ENCODE measurements at places on chromosomes 12 and 14.

DNA sequence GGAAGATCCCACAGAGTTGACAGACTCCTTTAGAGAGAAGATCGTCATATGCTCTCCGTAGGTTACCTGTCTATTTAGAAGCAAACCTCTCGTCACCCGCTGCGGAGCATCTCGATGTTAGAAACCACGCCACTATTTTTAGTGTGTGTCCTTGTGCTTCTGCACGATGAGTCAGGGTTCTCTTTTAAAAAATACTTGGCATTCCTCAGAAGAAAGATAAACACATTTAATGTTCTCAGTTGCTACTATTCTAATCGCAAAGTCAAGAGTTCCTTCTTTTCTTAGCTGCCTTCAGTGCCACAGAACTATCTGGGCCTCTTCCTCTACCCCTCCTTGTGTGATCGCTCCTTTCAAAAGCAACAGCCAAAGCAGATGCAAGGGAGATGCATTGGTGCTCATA lies 192.4 kb downstream of the PELI2 start:
- no peak for DNase-seq

DNA sequence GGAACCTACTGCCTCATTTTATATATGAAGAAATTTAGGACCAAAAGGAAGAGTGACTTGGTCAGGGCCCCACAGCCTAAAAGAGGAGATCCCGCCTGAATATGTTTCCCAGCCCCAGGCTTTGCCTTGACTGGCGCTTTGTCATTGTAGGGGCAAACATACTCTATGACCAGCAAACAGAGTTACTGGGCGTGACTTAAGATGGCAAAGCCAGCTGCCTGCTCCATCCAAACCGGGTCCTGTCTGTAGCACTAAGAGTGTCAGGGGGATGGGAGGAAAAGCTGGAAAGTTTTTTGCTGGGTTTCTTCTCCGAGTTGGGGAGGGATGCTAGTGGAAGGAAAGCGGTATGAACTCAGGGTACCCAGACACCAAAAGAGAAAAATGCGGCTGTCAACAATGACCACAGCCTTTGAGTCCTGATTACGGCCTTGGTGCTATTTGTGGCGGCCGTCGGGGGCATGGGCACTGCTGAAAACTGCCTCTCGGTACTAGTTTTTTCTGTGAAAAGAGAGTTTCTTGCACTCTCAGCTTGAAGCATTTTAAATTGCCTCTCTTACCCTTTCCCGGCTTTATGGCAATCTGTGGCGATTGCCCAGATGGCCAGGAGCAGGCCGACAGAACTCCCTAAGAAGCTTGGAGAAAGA lies 82.7 kb downstream of the PRIMA1 start:
- no peak for DNase-seq

- peak; percentile 63 for DNase-seq
Measured at GRCh38 chr12:57166971-57167371, 19.6 kb upstream of the LRP1-AS start.

- no peak for DNase-seq
Measured at GRCh38 chr12:118370601-118371000, 2.1 kb downstream of the TAOK3 start.

DNA sequence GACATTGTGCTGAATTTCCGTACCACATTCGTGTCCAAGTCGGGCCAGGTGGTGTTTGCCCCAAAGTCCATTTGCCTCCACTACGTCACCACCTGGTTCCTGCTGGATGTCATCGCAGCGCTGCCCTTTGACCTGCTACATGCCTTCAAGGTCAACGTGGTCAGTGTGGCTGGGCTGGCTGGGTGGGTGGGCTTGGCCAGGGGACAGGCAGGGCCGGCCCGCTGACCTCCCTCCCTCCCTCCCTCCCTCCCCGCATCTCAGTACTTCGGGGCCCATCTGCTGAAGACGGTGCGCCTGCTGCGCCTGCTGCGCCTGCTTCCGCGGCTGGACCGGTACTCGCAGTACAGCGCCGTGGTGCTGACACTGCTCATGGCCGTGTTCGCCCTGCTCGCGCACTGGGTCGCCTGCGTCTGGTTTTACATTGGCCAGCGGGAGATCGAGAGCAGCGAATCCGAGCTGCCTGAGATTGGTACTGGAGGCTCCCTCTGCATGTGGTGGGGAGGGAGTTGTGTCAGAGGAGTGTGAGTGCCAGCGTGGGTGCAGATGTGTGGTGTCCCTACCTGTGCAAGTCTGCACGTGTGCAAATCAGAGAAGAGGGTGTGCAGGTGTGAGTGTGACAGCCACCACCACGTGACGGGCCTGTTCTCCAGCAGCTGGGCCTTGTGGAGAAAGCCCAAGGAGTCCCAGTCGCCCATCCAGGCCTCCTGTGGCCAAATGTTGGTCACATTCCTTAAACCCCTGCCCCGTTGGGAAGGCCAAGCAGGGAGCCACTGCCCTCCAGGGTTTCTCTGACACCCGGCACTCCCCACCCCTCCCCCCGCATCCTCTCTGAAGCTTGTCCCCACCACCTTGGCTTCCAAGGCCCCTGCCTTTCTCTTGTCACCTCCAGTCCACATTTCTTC lies 5.3 kb downstream of the KCNH3 start:
- no peak for DNase-seq

DNA sequence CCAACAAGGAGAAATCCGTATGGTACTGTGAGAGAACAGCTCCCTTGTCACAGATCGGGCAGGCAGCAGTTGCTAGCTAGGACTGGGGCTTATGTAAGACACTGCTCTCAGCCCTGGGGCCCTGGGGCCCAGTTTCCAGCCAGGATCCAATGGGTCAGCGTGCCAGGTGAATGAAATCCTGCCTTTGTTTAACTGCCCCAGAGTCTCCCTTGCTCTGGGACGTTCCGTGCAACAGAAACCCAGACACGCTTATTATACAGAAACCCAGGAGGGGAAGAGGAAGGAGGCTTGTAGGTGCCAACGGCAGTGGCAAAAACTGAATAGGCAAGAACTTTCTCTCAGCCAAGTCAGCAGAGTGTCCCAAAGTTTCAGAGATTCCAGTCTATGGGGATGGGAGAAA lies 110.6 kb downstream of the DIO2 start:
- DNase-seq = no peak

DNA sequence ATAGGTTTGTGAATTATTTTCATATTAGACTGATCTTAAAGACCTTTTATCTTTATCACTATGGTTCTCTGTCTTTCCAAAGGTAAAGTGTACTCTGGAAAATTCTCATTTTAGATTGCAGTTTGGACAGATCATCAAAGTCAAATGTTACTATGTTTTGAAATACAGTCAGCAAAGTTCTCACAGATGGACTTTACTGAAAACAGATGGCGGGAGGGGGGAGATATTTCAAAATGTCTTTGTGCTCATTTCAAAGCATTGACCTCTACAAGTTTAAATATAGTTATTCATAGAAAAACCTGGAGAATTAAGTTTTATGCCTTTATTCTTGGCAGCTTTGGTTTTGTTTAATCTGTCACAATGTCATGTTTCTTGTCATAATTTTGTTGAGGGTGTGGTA lies 51.8 kb upstream of the LRTM2 start:
- DNase-seq = no peak

GRCh38 chr14:61997161-61997560 lies 234.9 kb downstream of the SNAPC1 start:
- DNase-seq = no peak

DNA sequence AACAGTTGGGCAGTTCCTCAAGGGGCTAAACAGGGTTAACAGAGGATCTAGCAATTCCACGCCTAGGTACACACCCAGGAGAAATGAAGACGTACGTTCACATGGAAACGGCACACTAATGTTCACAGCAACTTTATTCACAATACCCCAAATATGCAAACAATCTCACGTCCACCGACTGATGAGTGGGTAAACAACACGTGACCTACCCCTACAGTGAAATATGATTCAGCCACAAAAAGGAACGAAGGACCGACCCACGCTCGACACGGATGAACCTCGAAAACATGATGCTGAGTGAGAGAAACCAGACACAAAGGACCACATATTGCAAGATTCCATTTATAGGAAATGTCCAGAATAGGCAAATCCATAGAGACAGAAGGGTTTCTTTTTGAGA lies 112.7 kb downstream of the NCOR2 start:
- no peak for DNase-seq

- DNase-seq = no peak
Measured at GRCh38 chr14:31590206-31590605, 29.0 kb downstream of the NUBPL start.

- DNase-seq = no peak
Measured at GRCh38 chr14:90788031-90788430, 28.2 kb downstream of the TTC7B start.

DNA sequence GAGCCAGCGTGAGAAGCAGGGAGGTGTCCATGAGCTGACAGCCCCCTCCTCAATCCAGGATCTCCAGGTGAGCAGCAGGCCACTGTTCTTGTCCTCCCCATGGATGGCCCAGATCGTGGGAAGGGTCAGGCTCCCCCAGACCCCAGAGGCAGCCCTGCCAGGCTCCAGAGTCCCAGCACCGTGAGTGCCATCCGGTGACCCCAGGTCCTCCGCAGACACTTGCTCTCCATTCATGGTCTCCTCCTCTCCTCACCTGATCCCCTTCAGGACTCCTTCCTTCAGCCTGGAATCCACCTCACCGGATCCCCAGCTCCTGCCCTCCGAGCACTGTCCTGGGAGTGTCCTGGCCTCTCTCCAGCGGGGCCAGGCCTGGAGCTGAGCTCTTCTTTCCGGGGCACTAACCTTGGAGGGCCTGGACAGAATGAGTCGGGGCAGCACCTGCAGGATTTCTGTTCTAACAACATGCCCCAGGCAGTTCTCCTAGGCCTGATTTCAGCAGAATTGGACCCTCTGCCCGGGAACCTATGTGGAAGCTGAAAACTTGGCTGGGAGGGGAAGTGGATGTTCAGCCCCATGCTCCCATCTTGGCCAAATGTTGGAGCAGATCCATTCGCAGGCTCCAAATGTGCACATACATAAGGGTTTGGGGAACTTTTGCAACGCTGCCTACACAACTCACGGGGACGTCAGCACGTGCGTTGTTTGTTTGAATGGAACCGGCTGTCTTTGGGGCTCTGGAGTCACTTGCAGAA lies 341.6 kb upstream of the SFSWAP start:
- no peak for DNase-seq

GRCh38 chr12:55445357-55445756 lies 1.5 kb downstream of the OR6C2 start:
- DNase-seq = no peak

DNA sequence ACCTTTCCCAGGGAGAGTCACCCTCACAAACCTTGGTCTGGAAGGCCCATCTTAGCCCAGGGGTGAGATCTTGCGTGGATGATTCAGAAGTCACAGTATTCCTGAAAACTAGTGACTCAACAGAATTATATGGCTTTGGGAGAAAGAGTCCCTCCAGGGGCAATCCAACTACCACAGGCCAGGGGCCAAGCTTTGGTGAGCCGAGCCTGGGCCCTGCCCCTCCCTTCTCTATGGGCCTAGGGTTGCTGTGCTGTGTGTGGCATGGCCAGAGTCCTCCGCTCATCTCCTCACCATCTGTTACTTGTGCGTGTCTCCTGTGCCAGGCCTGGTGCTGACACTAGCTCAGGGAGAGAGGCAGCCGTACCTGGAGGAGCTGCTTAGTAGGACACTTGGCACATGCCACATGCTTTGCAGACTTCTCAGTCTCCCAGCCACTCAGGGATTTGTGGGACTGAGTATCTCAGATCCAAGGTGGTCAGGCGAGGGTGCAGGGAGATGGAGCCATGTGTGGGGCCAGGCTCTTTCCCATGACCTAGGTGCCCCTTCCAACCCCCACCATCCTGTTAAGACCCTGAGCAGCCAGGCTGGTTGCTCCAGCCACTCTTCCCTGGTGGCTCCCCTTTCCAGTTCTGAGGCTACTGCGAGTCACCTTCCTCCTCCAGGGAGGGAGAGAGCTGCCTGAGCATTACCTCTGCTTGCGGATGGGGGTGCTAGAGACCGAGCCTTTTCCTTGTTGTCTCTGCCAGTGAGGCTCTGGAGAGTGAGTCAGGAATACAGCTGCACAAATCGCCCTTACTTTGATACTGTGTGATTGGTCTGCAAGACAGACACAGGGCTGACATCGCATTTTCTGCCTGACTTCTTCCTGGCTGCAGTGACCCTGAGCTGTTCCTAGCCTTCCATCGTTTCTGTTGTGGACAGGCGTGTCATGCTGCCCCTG lies 94.1 kb downstream of the SLC25A47 start:
- DNase-seq = peak; percentile 87

All from stromal cell of bone marrow (primary cell).